ENCODE measurements at places on chromosomes 2 and 18.

DNA sequence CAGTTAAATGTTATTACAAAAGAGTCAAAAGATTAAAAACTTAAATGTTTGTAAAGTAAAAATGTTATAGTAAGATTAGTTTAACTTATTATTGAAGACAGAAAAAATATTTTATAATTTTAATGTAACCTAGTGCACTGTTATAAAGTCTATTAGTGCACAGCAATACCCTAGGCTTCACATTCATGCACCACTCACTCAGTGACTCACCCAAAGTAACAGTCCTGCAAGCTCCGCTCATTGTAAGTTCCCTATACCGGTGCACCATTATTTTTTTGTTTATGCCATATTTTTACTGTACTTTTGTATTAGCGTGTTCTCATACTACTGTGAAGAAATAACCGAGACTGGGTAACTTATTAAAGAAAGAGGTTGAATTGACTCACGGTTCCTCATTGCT, 759.7 kb upstream of the CDH7 start:
- no peak for DNase-seq

GRCh38 chr2:200765139-200765951, 46.4 kb upstream of the BZW1 start:
- DNase-seq: no peak

DNA sequence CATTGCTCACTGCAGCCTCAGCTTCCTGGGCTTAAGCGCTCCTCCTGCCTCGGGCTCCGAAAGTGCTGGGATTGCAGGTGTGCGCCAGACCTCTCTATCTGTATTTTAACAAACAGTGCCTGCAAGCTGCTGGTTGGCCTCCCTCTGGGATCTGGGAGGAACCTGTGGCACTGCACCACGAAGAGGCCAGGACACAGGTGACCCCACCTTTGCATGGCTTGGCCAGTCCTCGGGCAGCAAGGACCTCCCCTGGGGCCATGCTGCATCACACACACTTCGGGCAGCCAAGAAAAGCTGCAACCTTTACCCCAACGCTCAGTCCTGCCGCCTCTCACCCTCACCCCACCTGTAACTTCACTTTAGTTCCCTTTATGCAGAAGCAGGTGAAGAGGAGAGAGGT, 70.0 kb downstream of the PXDN start:
- DNase-seq: no peak

DNA sequence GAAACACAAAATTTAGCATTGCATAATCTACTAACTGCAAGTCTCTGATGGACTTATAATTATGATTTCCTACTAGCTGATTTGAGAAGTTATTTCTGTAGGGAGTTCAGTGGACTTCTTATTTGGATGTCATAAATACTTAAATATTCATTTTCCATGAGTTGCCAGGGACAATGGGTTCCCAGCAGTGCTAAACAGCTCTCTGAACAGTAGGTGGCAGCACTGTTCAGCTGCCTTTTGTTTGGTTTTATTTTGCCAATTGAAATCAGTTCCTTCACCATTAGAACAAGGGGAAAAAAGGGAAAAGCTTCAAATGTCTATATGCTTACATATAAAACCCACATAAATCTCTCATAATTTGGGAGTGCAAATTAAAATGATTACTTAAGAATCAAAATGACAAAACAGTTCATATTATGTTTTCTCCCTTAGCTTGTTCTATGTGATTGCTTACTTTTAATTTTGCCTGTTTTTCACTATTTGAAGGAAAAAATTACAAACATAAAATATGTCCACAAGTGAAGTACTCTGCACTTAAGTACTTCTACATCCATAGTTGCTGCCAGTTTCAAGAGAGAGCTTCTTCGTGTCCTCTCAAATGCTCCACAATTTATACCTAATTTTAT, 898.9 kb downstream of the CPS1 start:
- peak; percentile 32 for DNase-seq

DNA sequence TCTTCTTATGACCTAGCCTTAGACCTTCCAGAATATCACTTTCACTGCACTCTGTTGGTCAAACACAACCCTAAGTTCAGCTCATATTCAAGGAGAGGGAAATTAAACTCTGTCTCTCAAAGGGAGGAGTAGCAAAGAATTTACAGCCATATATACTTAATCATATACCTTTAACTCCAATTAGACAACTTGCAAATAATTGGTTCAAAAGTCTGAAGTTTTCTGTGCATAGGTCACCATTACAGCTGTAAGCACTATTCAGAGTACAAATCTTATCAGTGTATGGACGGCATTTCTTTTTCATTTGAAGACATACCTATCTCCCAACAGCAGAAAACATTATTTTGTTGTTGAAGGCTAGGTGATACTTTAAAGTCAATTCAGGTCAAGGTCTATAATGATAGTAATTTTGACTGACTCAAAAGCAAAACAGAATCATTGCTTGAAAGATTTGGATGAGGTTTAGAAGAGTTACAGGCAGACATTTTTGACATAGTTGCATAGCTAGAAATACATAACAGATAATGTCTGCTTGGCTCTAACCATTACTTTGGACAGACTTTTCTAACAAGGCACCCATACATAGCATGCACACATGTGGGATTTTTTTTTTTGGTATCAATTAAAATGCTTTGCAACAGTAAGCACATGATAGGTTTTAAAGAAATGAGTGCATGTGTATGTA, 131.5 kb downstream of the CPS1 start:
- DNase-seq: no peak

DNA sequence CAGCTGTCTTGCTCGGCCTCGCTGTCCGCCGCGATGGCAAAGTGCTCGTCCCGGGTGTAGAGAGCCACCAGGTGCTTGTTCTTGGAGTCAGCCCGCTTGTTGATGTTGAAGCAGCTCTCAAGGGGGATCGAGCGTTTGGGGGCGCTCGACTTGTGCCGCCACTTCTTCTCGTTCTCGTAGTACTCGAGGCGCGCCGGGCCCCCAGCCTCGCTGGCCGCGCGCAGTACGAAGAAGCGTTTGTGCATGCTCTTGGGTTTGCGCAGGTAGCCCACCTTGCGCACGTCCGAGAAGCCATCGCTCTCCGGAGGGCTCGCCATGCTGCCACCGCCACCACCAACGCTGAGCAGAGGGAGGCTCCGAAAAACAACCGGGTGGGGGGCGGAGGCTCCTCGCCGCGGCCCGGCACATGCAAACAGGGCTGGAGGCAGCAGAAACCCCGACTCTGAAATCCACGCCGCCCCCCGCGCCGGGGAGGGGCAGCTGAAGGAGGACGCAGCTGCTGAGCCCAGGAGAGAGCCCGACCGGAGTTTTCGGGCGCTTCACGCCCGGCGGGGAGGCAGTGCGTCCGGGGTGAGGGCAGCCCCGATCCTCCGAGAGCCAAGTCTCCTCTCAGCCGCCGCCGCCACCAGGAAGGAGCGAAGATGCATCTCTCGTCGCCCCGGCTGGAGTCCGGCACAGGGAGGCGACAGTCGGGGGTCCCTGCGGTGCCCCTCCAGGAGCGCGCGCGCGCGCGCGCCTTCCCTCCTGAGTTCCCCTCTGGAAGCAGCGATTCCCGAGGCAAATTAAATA, 1.0 kb downstream of the IRS1 start:
- no peak for DNase-seq

DNA sequence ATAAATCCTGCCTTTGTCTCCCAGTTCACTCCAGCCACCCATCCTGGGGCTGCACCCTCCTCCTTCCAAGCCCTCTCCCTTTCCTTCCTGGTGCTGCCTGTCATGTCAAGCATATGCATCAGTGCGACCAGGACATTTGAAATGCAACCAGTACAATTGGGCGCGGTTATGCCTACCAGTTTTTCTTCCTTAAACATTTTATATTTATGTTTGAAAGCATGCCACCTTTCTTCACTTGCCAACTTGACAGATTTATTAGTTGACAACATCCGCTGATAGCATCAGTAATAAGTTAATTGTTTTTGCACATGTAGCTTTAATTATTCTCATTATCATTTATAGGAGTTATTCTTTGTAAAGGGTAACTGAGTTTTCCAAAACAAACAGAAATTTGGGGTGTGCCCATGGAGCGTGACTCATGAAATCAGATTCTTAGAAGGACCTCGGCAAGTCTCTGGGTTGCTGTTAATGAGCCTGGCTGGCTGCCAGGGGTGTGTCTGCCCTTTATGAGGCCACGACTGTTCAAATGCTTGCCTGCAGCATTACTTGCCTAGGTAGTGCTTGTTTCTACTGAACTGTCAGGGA, 32.8 kb upstream of the IL1B start:
- no peak for DNase-seq

DNA sequence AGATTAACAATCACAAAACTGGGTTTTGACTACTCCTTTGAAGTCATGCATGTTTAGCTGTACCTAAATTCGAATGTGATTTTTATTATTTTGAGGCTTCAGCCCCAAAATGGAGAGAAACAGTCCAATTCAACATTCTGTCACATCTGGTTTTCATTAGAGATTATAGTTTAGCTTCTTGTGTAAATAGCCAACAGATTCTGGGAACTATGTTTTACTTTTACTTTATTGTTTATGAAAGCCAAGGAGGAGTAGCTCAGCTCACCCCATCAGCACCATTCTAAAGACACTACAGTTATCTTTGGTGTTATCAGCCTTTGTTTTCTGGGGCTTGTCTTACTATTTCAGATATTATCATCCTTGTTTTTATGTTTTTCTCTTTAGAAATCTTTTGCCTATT, 465.0 kb upstream of the CWC22 start:
- DNase-seq: no peak

GRCh38 chr18:79855147-79855933, 57.6 kb downstream of the KCNG2 start:
- DNase-seq: no peak

GRCh38 chr18:58051765-58052460, 7.9 kb downstream of the NEDD4L start:
- no peak for DNase-seq

- no peak for DNase-seq
Observed at GRCh38 chr2:53243430-53243829, 524.2 kb upstream of the CHAC2 start.

GRCh38 chr2:159153951-159154350, 132.6 kb downstream of the WDSUB1 start:
- DNase-seq: no peak

DNA sequence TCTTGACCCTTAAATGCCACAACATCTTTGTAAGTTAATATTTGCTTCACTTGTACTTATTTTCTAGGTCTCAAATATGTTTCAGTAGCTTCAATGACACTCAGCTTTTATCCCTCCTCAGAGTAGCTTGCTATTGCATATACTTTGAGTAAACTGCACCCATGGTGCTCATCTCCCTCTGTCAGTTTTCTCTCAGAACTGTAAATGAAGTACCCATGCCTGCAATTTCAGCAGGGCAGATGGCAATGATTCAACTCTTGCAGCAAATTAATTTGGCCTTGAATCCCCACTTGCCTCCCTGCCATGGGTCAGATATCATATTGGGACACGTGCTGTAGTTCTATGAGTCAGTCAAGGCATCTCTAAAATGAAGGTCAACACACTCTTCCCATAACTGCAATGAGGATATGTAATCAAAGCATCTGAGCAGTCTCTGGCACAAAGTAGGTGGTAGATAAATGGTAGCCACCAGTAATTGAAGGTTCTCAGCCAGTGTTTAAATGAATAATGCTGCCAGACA, 225.8 kb downstream of the PIEZO2 start:
- DNase-seq: no peak

GRCh38 chr18:69730664-69731063, 217.0 kb downstream of the CD226 start:
- no peak for DNase-seq

- no peak for DNase-seq
Observed at GRCh38 chr2:220442012-220442411, 814.6 kb downstream of the SLC4A3 start.

GRCh38 chr2:29061616-29062015, 12.7 kb downstream of the PCARE start:
- DNase-seq: no peak

DNA sequence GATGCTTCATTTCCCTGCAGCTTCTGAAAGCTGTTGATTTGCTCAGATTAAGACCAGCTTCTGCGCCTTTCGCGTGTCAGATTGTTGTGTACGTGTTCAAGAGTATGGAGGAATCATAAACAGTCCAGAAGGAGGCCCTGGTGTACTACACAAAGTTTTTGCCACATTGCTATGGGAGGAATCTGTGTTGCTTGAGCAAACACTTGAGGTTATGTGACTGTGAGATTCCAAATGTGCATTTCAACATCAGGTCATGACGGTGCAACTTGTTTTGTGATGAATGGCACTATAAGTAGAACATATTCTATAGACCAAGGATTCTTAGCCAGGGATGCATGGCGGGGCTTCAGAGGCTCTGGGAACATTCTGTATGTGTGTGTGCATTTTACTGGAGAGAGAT, 35.0 kb downstream of the SRSF7 start:
- no peak for DNase-seq

GRCh38 chr2:106885971-106886915, at the start of gene ST6GAL2:
TSS of gene ST6GAL2 (minus strand) at chr2:106886167. CDS start at chr2:106843977, 42,190 bp downstream.
- DNase-seq: peak; percentile 22

DNA sequence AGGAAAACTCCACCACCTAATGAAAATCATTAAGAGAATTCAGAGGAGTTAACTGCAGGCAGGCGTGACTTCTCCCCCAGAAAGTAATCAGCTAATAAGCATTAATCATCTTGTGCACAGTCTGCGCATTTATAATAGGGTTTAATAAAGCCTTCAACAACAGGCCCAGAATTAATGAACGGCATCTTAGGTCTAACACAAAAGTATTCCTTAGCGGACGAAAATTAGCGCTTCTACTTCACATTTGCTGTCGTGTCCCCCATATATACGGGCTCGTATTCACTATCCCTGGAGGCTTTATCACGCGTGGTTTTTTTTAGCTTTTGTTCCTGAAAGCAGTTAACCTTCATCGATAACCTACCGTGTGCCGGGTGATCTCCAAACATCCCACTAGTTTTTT, 1.8 kb downstream of the ATP8B1 start:
- no peak for DNase-seq

DNA sequence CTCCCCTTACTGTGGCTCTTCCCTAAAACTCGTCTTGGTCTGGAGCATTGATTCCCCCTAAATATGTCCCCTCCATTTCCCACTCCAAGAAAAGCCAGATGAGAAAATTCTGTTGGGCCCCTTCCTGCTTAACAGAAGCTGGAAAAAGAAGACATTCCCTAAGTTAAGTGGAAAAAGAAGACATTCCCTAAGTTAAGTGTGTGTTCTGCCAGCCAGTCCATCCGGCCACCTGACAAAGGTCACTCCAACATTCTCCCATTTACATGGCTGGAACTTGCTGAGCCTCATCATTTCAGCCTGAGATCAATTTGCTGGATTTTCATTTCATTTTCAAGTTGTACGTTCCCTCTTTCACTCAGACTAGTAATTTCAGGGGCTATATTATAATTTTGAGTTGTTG, 52.0 kb downstream of the LYPD1 start:
- no peak for DNase-seq

DNA sequence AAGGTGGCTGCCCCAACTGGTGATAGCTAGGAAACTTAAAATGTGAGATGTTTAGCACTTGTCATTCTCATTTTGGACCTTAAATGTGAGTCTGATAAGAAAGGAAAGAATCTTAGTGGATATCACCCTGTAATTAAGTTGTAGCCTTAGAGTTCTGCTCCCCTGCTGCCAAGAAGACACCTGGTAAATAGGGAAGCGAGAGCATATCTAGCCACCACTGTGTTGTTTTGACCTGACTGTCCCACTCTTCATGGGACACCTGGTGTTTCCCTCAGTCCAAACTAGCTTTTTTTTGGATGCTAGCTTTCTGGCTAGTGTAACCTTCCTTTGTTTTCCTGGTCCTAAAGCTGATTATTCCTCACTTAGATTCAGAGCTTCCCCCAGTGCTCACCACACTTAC, 357.6 kb downstream of the RAD51AP2 start:
- DNase-seq: no peak

GRCh38 chr2:96921561-96922319, 51.9 kb upstream of the SEMA4C start:
- DNase-seq: no peak

- DNase-seq: no peak
Observed at GRCh38 chr2:241267249-241268067, 48.0 kb downstream of the HDLBP start.

GRCh38 chr18:42426496-42427015, 471.5 kb downstream of the PIK3C3 start:
- DNase-seq: no peak

All from amygdala (tissue), 56 donors.